Lung (tissue), 17 donors: ENCODE measurements at places on chromosomes 6 and 20.
A peak's percentile ranks its signal among the peaks of the same experiment; 100 is the strongest.

DNA sequence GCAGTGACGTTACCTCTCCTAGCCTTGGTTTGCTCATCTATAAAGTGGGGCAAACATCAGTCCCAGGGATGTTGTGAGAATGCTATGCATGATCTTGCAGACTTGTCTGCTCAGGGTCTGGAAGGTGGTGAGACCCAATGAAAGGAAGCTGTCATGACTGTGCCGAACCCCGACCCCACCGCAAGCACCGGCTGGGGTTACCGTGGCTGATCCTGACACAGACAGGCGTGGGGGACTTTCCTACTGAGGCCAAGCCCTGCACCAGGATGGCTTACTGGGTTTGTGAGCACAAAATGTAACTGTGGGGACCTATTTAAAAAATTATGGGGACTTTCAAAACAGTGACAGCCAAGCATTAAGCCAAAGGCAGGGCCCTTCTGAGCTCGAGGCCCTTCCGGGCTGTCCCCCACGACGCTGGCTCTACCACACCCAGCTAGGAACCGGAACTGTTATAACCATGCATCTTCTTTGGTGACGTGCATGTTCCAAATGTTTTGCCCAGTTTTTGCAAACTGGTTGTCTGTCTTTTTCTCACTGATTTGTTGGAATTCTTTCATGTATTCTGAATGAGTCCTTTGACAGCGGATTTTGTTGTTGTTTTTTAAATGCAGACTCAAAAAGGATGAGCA lies 76.6 kb upstream of the PMEPA1 start:
- no peak overlapping the region for H3K27ac ChIP-seq
- H3K27me3 ChIP-seq: no peaks in the 10 kb centered on the region
- no peaks in the 10 kb centered on the region for H3K36me3 ChIP-seq
- no peak overlapping the region for H3K4me3 ChIP-seq
- H3K4me1 ChIP-seq: no peaks in the 10 kb centered on the region

DNA sequence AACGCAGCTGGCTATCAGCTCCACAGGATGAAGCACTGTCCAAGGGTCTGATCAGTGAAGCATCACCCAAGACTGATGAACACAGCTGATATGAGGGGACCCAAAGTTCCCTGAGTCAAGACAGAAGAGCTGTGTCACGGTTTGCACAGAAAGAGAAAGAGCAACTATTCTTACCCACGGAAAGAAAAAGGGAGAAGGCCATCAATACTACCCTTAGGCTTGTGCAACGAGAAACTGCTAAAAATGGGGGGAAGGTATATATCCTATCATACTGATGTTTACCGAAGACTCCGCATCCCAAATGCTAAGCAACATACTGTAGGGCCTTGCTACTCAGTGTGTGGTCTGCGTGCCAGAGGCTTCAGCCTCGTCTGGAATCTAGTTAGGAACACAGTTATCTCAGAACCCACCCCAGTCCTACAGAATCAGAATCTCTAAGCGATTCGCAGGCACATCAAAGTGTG lies 665 bp downstream of the FASTKD5 start:
- H3K36me3 ChIP-seq: no peaks in the 10 kb centered on the region
- H3K4me1 ChIP-seq: peaks cover 6% of the 10 kb centered on the region
- peak overlapping the region; percentile 99 for H3K4me3 ChIP-seq
- peak overlapping the region; percentile 94 for H3K27ac ChIP-seq
- H3K27me3 ChIP-seq: no peaks in the 10 kb centered on the region

GRCh38 chr6:41577356-41578216 lies 31.4 kb downstream of the FOXP4 start:
- H3K27me3 ChIP-seq: no peaks in the 10 kb centered on the region
- no peaks in the 10 kb centered on the region for H3K36me3 ChIP-seq
- H3K27ac ChIP-seq: no peak overlapping the region
- DNase-seq: peak; percentile 47
- H3K4me1 ChIP-seq: peaks cover 21% of the 10 kb centered on the region

DNA sequence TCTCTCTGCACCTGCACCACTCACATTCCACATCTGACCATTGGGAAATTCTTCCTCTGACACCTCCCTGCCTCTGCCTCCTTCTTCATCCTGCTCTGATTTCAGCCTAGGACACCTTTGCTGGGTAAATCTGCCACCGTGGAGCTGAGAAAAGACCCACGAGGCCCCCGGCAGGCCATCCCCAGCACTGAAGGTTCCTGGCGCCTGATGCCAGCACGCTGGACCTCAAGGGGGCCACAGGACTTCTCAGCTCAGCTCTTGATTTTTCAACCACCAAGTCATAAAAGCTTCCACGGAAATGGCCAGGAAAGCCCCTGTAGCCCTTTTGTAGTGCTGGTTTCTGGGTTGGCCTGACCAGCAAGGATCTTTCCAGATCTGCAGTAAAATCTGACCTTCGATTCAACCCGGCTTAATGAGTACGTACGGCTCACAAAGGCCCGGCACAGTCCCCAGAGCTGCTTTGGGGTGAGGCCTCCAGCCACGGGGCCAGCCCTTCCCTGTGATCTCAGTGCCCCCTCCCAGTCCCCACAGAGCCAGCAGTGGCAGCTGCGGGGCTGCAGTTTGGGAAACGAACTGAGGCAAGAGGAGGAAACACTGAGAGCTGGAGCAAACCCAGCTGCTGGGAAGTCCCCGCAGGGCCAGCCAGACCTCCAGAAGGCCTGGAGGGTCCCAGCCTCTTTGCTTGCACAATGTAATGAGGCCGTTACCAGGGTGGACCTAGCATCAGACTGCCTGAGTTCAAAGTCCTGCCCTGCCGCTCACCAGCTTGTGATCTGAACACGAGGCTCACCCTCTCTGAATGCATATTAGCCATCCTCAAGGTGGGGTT lies 157.5 kb downstream of the BMP7 start:
- no peaks in the 10 kb centered on the region for H3K27me3 ChIP-seq
- H3K4me3 ChIP-seq: no peak overlapping the region
- H3K36me3 ChIP-seq: no peaks in the 10 kb centered on the region
- peak; percentile 81 for DNase-seq

DNA sequence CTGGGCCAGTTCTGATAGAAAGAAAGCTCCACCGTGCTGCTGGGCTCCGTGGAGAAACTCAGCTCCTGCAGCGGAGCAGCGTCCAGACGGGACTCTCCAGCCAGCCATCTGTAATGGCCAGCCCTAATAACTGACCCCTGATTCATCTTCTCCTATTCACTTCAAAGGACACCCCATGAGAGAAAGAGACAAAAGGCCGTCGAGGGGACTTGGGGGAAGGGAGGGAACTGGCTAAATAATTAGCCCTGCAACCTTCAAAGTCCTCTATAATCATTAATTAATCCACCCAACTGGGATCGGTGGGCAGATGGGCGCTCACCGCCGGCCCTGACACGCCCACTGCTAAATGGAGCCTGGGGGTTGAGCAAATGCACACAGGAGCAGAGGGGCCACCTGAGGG lies 512.4 kb downstream of the CD83 start:
- no peak overlapping the region for H3K27ac ChIP-seq
- peaks cover 10% of the 10 kb centered on the region for H3K27me3 ChIP-seq
- no peak overlapping the region for H3K4me3 ChIP-seq
- no peak for DNase-seq
- no peaks in the 10 kb centered on the region for H3K4me1 ChIP-seq

DNA sequence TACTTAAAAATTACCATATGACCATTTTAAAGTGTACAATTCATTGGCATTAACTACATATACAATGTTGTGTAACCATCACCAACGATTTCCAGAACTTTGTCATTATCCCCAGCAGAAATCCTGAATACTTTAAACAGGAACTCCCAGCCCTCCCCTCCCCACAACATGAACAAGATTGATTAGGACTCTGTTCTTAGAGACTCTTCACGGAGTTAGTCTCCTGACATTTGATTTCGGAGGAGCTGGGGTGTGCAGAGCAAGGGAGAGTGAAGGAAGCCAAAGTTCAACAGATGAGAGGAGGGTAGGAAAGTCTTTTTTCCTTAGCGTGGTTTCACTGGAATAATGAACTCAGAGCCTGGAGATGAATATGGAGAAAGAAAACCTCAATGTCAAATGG lies 17.2 kb upstream of the QKI start:
- DNase-seq: no peak
- H3K36me3 ChIP-seq: no peaks in the 10 kb centered on the region
- no peak overlapping the region for H3K27ac ChIP-seq
- H3K4me3 ChIP-seq: no peak overlapping the region
